ENCODE measurements at places on chromosomes 6 and 20.

- no peak for DNase-seq
These were observed 27.3 kb upstream of the SERINC3 start for GRCh38 chr20:44549123-44549522.

GRCh38 chr6:31621991-31622390 is 1.5 kb downstream of the PRRC2A start:
- no peak for DNase-seq

DNA sequence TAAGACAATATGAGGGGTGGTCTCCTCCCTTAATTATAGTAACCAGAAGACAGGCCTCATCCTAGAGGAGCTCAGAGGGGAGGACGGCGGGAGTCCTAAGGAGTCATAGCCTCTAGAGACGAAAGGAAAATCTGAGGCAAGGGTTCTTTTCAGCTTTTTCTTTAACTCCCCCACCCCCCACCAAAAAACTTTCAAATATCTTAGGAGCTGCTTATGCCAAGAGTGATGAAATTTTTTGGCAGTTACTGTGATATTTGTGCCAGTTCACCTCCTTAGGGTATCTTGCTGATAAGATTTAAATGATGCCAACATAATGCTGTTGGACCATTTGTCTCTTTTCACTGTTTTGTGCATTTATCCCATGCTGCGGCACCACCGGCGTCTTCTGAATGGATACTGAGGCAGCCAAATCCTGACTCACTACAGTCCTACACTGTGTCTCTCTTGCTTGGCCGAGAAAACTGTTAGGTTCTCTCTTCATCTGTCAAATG is 44.5 kb upstream of the DSE start:
- no peak for DNase-seq

DNA sequence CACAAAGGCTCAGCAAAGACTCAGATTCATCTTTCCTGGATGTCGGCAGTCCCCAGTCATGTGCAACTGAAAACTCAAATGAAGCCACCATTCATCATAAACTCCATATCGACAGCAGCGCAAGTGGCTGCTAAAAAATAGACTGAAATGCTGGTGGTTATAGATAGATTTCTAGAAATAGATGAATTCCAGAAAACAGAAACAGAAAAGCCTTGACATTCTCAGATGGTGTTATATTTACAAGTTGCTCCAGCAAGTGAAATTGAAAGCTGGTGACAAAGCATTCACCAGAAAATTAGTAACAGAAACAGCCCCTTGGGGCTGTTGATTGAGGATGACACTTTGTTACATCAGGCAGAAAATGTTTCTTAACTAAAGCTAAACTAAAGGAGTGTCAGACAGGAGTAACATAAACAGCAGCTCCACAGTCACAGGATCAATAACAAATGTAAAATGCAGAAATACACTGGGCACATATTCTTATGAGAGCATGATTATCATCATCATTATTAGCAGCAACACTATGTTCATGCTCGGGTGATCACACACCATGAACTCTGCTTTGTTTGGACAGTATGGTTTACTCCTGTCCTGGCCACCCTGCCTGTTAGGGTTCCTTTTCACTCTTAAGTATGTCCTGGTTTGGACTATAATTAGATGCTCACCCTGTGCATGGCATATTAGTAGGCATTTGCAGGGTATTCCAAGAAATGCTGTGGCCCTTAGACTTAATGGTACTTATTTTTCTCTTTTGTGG is 36.4 kb upstream of the SLC35F1 start:
- no peak for DNase-seq

DNA sequence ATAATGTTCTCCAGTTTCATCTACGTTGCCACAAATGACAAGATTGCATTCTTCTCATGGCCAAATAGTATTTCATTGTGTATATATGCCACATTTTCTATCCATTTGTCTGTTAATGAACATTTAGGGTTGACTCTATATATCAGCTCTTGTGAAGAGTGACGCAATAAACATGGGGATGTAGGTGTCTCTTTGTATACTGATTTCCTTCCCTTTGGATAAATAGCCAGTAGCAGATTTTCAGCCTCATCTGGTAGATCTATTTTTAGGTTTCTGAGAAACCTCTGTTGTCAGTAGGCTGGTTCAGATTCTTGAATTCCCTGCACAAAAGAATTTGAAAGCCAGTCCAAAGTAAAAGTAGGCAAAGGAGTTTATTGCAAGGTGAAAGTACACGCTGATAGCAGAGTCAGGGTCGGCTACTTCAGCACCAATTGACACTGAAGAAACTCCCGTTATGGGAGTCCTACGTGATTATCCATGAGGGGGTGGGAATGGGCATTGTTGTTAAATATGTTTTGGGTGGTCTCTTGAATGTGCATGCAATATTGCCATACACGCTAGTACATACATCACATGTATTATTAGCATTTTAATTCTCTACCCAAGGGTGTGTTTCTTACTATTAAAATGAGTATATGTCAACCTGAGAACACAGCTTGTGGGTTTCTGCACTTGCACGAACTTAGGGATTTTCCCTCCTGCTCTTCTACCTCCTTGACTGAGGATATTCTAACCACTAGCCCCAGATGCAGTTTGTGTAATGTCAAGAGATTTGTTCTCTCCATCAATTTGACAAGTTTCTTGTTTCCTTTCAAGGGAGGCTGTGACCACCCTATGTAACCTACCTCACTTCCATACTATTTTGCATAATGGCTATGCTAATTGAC is 14.4 kb upstream of the SLC17A2 start:
- DNase-seq = no peak

GRCh38 chr20:46365487-46366220 is 40.8 kb downstream of the ELMO2 start:
- DNase-seq = peak; percentile 31

GRCh38 chr6:169472786-169473416 is 219.3 kb upstream of the THBS2 start:
- no peak for DNase-seq

DNA sequence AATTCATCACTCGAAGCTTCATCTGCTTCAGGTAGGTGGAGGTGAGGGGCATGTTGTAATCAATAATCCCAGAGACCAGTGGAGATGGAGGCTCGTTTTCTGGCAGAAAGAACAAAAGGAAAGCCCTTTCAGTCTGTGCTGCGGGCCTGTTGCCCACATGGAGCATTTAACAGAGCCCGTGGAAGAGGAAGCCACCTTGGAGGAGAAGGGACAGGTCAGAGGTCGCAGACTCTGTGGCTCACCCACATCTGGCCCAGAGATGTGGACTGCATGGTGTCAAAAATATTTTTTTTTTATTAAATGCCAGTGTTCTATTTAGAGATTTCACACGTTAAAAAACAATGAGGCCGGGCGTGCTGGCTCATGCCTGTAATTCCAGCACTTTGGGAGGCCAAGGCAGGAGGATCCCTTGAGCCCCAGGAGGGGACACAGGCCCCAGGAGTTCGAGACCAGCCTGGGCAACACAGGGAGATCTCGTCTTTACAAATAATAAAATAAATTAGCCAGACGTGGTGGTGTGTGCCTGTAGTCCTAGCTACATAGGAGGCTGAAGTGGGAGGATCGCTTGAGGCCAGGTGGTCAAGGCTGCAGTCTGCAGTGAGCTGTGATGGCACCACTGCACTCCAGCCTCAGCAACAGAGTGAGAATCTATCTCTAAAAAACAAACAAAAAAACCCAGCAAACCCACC is 73.6 kb downstream of the NOL4L start:
- DNase-seq = no peak

DNA sequence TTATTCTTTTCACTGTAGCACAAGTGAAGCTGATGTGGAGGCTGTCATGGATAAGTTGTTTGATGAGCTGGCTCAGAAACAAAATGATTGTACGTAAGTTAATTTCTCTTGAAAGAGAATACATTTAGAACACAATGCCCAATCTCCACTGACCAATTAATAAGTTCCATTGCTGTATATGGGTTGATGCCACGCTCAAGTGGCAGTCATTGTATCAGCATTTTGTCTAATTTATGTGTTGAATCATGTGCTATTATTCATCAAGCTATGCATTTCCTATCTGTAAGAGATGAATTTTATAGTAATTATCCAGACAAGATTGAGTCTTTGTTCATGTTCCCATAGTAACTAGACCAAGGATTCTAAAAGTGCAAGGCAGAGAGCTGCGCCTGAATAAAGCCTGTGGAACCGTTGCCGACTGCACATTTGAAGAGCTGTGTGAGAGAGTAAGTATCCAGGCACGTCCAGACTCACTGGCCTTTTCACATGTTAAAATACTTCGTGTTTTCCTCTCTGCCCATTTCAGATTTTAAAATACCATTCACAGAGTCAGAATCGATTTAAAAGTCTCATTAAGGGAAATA is 83.8 kb upstream of the FOXO3 start:
- DNase-seq = no peak

- DNase-seq = no peak
These were observed 111.5 kb downstream of the LCA5 start for GRCh38 chr6:79425589-79426311.

GRCh38 chr6:168686831-168687730 is 246.1 kb downstream of the SMOC2 start:
- DNase-seq = no peak

GRCh38 chr6:27495386-27496135 is 22.7 kb upstream of the ZNF184 start:
- no peak for DNase-seq

DNA sequence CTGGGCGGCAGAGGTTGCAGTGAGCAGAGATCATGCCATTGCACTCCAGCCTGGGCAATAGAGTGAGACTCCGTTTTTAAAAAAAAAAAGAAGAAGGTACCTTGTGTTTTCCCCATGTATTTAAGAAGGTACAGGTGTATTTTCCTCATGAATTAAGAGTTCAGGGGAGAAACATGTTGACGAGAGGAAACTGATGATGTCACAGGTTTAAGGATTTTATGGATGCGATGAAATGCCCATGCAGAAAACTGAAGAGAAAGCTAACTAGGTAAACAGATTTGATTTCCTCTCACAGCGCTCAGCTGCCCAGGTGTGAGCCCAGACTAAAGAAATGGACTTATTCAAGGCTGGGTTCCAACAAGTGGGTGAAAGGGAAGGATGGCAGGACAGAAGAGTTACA is 38.4 kb upstream of the SOX4 start:
- DNase-seq = no peak

GRCh38 chr20:37020636-37021035 is 69.1 kb upstream of the SAMHD1 start:
- DNase-seq = no peak

DNA sequence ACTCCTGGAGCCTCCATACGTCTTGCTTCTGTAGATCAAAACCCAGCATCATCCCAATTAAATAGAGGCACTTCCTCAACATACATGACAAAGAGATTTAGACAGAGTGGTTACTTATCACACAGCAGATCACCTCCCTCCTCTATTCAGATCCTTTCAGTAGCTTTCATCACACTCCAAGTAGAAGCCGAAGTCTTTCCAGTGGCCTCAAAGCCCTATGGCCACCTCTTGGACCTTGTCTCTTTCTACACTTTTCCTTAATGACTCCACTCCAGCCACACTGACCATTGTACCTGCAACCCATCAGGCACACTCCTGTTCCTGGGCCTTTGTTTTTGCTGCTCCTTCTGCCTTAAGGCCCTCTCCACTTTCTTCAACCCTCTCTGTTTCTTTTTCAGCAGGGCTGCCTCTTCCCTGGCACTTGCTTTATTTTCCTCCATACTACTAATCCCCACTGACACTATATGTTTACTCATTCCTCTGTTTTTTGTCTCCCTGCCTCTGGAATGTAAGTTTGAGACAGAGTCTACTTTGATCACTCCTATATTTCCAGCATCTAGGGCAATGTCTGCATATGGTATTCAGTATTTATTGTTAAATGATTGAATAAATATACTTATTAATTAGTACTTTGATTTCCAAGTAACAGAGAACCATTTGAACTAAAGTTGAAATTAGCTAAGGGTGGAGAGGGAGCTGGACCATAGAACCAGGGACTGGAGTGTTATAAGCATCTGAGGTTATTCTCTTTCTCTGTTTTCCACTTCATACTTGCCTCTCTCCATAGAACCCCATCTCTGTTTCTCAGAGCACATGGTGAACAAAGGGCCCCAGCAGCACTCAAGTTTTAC is 43.4 kb upstream of the TRAM2 start:
- no peak for DNase-seq

GRCh38 chr20:49132995-49133478 is 55.1 kb downstream of the STAU1 start:
- DNase-seq = peak; percentile 70

All from CD4-positive, alpha-beta T cell treated with Interleukin-10 for 1 hour (primary cell).